Osteoblast (primary cell): ENCODE measurements at places on chromosomes 2 and 18. TPM values are rescaled to one million over a fixed set of nuclear protein-coding genes. Genes with fewer than 3 reads are reported as not detected.

Gene MBD5
- total RNA-seq, result 22.4 and 29.8 TPM in 2 replicates

Gene BCL11A
- 0.29 and 1.4 TPM in 2 replicates for total RNA-seq

Gene AGXT
- total RNA-seq, result not detected in 2 replicates

Gene MYO7B
- total RNA-seq, result under 0.01 TPM in 2 replicates

Gene ARHGEF4
- 3.6 and 7.7 TPM in 2 replicates for total RNA-seq

Gene HDAC4
- 23.3 and 30.8 TPM in 2 replicates for total RNA-seq

Gene AP1S3
- total RNA-seq, result 2.2 and 2.7 TPM in 2 replicates

Gene ALPI
- not detected in 2 replicates for total RNA-seq

Gene CAVIN2
- 1.2 and 1.8 TPM in 2 replicates for total RNA-seq

Gene SLC38A11
- total RNA-seq, result not detected in 2 replicates

GRCh38 chr2:224039770-224040440 is 819 bp upstream of the SERPINE2 start:
- peak; percentile 75 for DNase-seq
- H3K4me3 ChIP-seq, result peak overlapping the region; percentile 87
- peaks cover 3% of the 10 kb centered on the region for H3K36me3 ChIP-seq
- H3K27ac ChIP-seq, result no peak overlapping the region
- H3K27me3 ChIP-seq, result no peaks in the 10 kb centered on the region

GRCh38 chr2:74199275-74199701 is 873 bp downstream of the MTHFD2 start:
- no peaks in the 10 kb centered on the region for H3K27me3 ChIP-seq
- peak overlapping the region; percentile 95 for H3K27ac ChIP-seq
- no peak for DNase-seq
- H3K36me3 ChIP-seq, result peaks cover 7% of the 10 kb centered on the region

GRCh38 chr2:108067820-108068405 is 81.6 kb downstream of the SLC5A7 start:
- no peaks in the 10 kb centered on the region for H3K4me1 ChIP-seq
- no peaks in the 10 kb centered on the region for H3K27me3 ChIP-seq
- H3K27ac ChIP-seq, result no peak overlapping the region
- no peak overlapping the region for H3K4me3 ChIP-seq

DNA sequence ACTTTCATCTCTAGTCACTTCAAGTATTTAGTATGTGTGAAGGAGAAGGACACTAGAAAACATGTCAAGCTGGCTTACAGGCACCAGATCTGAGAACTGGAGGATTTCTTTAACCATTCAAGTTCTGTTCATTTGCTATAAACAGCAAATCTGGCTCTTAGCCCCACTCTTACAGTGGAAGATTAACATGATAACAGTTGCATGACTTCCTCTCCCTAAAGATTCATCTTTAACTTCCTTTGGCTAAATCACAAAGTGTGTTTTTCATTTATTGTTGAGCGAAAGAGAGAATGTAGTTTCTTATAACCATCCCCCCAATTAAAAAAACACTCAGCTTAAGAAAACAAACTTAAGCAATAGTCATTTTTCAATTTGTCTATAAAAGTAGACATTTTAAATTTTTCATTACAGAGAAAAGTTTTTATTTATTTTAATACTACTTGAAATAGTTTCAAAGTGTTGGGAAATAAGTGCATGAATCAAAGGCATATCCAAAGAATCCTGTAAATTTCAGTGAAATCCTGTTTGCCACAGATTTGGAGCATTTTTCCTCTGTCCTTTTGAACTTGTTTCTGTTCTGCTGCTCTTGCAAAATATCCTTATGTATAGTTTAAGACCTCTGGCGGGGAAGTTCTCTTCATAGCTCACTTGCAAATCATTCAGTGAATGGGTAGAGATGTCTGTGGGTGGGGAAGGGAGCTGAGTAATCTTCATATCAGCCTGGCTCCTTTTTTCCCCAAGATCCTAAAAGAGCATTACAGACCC is 241.0 kb upstream of the RBBP8 start:
- H3K27me3 ChIP-seq, result no peaks in the 10 kb centered on the region
- H3K36me3 ChIP-seq, result no peaks in the 10 kb centered on the region
- DNase-seq, result peak; percentile 74
- H3K4me1 ChIP-seq, result peaks cover 50% of the 10 kb centered on the region
- no peak overlapping the region for H3K4me3 ChIP-seq

- no peaks in the 10 kb centered on the region for H3K36me3 ChIP-seq
- no peak overlapping the region for H3K4me3 ChIP-seq
- H3K4me1 ChIP-seq, result no peaks in the 10 kb centered on the region
- no peaks in the 10 kb centered on the region for H3K27me3 ChIP-seq
- no peak overlapping the region for H3K27ac ChIP-seq
These were observed 382.3 kb upstream of the NXPH2 start for GRCh38 chr2:139162456-139162855.

GRCh38 chr2:204298404-204298803 is 246.9 kb upstream of the PARD3B start:
- DNase-seq, result no peak
- no peak overlapping the region for H3K4me3 ChIP-seq
- H3K27ac ChIP-seq, result no peak overlapping the region
- no peaks in the 10 kb centered on the region for H3K27me3 ChIP-seq

GRCh38 chr2:6186332-6187151 is 494.4 kb downstream of the SOX11 start:
- no peak for DNase-seq
- no peaks in the 10 kb centered on the region for H3K36me3 ChIP-seq
- H3K4me1 ChIP-seq, result no peaks in the 10 kb centered on the region
- H3K4me3 ChIP-seq, result no peak overlapping the region
- H3K27me3 ChIP-seq, result no peaks in the 10 kb centered on the region

DNA sequence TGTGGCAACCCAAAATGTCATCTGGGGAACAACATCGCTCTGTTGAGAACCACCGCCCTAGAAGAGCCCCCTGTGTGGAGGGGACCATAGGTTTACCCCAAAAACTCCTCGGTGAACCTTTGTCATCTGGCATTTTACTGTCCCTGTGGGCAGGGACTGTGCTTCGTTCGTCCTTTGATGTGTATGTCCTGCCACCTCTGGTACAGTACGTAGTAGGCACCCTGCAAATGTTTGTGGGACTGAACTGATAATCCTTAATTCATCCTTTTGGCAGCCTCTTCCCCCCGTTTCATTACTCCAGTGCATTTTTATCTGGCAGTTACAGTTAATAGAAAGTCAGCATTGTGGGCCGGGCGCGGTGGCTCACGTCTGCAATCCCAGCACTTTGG is 728 bp downstream of the NAPG start:
- no peak for DNase-seq
- H3K27ac ChIP-seq, result peak overlapping the region; percentile 90
- peaks cover 18% of the 10 kb centered on the region for H3K4me1 ChIP-seq
- H3K36me3 ChIP-seq, result no peaks in the 10 kb centered on the region
- H3K27me3 ChIP-seq, result no peaks in the 10 kb centered on the region
- peak overlapping the region; percentile 99 for H3K4me3 ChIP-seq

- no peak overlapping the region for H3K27ac ChIP-seq
- H3K4me1 ChIP-seq, result no peaks in the 10 kb centered on the region
- DNase-seq, result peak; percentile 97
- no peaks in the 10 kb centered on the region for H3K27me3 ChIP-seq
These were observed 6.3 kb downstream of the ANKRD53 start for GRCh38 chr2:70984576-70985282.

- no peaks in the 10 kb centered on the region for H3K27me3 ChIP-seq
- DNase-seq, result peak; percentile 50
- H3K4me1 ChIP-seq, result peaks cover 54% of the 10 kb centered on the region
- peak overlapping the region; percentile 26 for H3K4me3 ChIP-seq
- no peaks in the 10 kb centered on the region for H3K36me3 ChIP-seq
- H3K27ac ChIP-seq, result peak overlapping the region; percentile 83
These were observed 55.7 kb downstream of the RAB27B start for GRCh38 chr18:54883816-54884604.

DNA sequence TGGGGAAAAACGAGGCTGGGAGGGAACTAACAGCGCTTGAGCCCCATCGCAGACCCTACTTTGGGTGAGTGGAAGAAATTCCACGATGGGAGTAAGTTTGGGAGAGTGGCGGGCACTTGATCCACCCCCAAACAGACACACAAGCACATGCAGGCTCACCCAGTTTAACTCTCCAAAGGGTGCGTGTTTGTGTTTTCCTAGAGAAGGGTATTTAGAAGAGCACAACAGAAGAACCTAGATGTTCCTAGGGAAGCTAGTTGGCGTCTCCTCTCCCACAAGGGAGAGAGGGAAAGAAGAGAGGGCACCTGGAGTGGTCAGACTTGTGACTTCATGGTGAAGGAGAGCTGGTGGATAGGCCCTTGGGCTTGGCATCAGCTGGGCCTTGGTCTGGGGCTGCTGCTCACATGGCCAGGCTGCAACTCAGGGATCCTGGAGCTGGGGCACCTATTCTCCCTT is 3.2 kb downstream of the GATA6 start:
- peaks cover 37% of the 10 kb centered on the region for H3K27me3 ChIP-seq
- H3K4me1 ChIP-seq, result peaks cover 32% of the 10 kb centered on the region
- H3K36me3 ChIP-seq, result peaks cover 25% of the 10 kb centered on the region

- H3K27me3 ChIP-seq, result no peaks in the 10 kb centered on the region
- DNase-seq, result no peak
- H3K4me1 ChIP-seq, result peaks cover 8% of the 10 kb centered on the region
- H3K4me3 ChIP-seq, result no peak overlapping the region
- H3K36me3 ChIP-seq, result no peaks in the 10 kb centered on the region
These were observed 95.7 kb downstream of the RND3 start for GRCh38 chr2:150391779-150392178.

GRCh38 chr2:127423478-127423843 is 5.2 kb downstream of the PROC start:
- peaks cover 22% of the 10 kb centered on the region for H3K27me3 ChIP-seq
- no peak overlapping the region for H3K27ac ChIP-seq
- H3K36me3 ChIP-seq, result no peaks in the 10 kb centered on the region
- H3K4me3 ChIP-seq, result peak overlapping the region; percentile 55
- H3K4me1 ChIP-seq, result peaks cover 4% of the 10 kb centered on the region
- DNase-seq, result peak; percentile 83

- no peaks in the 10 kb centered on the region for H3K4me1 ChIP-seq
- no peaks in the 10 kb centered on the region for H3K27me3 ChIP-seq
- no peak overlapping the region for H3K4me3 ChIP-seq
These were observed 71.2 kb downstream of the NUP35 start for GRCh38 chr2:183195397-183195796.

DNA sequence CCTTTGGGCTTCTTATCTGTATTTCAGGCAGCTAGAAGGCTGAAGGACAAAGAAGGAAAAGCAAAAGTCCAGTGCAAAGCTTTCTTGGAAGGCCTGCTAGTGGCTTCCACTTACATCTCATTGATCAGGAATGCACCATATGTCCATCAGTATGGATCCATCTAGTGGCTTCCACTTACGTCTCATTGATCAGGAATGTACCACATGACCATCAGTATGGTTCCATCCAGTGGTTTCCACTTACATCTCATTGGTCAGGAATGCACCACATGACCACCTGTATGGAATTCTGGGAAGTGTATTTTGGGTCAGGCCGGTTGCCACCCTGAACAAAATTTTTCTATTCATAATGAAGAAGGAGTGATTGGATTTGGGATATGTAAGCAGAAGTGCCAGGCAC is 70.6 kb downstream of the LYPD6 start:
- DNase-seq, result no peak
- no peaks in the 10 kb centered on the region for H3K36me3 ChIP-seq
- no peaks in the 10 kb centered on the region for H3K4me1 ChIP-seq

DNA sequence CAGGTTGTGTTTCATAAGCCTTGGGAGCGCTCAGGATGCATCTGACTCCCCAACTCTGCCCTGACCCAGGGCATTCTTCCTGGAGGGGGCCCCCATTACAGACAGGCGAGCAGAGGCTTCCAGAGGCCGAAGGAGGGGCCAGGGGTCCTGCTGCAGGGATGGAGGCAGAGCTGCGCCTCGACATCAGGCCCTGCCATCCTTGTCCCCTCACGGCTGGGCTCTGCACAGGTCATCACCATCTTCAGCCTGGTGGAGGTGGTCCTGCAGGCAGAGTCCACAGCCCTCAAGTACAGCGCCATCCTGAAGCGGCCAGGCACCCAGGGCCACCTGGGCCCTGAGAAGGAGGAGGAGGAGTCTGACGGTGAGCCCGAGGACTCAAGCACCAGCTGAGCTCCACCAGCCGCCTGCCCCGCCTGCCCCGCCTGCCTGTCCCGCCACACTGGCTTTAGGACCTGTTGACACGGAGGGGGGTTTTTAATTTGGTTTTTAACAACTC is 42.3 kb upstream of the ALPP start:
- no peaks in the 10 kb centered on the region for H3K36me3 ChIP-seq
- no peak overlapping the region for H3K27ac ChIP-seq
- H3K4me1 ChIP-seq, result no peaks in the 10 kb centered on the region
- no peak for DNase-seq
- H3K4me3 ChIP-seq, result no peak overlapping the region
- H3K27me3 ChIP-seq, result no peaks in the 10 kb centered on the region
